Hippocampal formation (tissue), 2 donors: ENCODE measurements at places on chromosomes 1 and 21.

DNA sequence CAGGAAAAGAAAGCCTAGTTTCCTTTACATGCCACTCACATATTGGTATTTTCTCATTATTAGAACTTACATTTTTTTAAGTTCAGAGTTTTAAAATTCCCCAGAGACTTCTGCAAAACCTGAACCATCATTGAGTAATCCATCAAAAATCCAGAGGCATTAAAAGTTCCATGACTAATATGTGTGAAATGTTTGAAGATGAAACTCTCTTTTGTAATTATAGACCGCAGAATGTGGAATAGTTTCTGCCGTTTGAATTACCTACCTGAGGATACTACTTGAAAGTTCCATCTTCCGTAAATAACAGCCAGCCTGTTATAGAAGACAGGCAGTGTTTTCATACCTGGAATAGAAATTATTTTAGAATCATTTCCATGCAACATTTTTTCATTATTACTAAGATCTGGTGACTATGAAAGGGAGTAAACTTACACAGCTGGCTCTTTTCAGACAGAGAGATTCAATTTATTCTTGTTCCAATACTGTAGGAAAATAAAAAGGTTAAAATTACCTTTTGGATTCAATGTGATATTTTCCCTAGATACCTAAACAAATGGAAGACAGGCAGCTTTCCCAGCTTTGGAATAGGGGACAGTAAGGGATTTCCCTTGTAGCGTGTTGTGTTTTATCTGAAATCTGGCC, 131.4 kb downstream of the ST6GALNAC5 start:
- no peak for DNase-seq

- DNase-seq: no peak
These were observed 33.5 kb upstream of the ABCD3 start for GRCh38 chr1:94384485-94385265.

DNA sequence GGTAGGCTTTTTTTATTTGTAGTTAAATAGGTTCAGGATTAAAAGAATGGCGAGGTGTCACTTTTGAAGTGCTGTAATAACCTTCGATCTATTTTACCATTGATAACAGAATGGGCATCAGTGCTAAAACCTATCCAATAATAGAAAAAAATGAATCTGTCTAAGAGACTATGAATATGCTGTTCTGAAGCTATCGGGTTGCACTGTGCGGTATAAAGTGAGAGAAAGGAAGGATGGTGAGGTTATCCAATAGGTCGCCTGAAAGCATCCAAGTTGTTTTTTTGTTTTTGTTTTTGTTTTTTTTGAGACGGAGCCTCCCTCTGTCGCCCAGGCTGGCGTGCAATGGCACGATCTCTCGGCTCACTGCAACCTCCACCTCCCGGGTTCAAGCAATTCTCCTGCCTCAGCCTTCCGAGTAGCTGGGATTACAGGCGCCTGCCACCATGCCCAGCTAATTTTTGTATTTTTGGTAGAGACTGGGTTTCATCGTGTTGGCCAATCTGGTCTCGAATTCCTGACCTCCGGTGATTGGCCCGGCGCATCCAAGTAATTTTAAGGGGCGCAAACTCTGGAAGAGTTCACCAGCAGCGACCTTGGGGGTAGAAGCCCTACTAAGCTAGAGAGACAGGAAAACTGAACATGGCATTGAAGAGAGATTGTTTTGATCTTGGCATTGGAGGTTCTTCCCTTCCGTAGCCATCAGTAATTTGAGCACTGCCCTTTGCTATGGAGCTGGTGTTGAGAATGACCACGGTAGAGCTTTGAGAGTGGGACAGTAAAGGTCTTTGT, 8.7 kb upstream of the MDM4 start:
- DNase-seq: peak; percentile 17

- no peak for DNase-seq
These were observed 74.6 kb downstream of the CRB1 start for GRCh38 chr1:197342669-197343068.

DNA sequence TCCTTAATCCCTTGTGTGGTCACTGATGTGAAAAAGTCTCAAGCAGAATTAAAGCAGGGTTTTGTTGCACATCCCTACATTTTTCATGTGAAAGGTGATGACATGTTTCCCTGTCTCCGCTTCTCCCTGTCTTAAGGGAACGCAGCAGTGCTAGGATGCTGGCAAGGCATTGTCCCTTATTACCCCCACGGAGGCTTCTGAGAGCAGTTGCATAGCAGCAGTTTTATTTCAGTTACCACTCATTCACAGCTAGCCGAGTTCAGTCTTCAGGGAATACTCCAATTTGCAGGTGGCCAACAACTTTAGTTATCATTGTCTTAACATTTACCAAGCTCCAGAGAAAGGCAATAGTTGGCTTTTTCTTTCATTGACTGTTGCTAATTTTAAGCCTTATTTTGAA, 89.1 kb downstream of the CLEC20A start:
- DNase-seq: no peak

- no peak for DNase-seq
These were observed 187.0 kb downstream of the NTMT2 start for GRCh38 chr1:170332801-170333200.

- DNase-seq: peak; percentile 1
These were observed 82.3 kb upstream of the CACHD1 start for GRCh38 chr1:64387389-64388285.

GRCh38 chr1:226578946-226579578, 30.5 kb downstream of the STUM start:
- no peak for DNase-seq

DNA sequence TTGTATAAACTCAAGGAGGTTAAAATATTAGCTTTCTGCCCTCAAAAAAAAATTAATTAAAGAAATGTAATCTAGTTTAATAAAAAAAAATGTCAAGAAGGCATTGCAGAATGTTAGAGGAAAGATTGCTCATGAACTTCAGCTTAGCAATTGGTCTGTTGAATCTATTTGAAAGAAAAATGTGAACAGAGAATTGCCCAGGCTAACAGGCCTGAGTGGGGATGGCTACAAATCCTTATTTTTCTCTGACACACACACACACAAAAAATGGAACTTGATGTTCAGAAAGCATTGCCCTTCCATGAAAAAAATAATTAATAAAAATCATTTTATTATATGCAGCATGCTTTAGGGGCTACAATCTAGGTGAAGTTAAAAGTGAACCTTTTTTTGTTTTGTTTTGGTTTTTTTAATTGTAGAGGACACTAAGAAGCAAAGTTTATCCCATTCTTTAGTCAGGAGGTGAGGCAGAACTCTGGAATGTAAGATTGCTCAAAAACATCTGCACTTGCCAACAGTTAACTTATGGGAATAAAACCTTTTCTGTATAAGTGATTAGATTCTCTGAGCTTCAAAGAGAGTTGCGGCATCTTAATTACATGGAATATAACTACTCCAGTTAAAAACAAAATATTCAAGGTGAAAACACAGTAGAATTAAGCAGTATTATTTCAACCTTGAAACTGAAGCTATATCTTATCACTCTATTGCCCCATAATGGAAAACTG, 658.5 kb upstream of the ADGRL2 start:
- no peak for DNase-seq
